ENCODE measurements at places on chromosomes 2 and 18.

GRCh38 chr2:224666951-224667553 is 49.1 kb downstream of the CCDC195 start:
- DNase-seq = no peak

DNA sequence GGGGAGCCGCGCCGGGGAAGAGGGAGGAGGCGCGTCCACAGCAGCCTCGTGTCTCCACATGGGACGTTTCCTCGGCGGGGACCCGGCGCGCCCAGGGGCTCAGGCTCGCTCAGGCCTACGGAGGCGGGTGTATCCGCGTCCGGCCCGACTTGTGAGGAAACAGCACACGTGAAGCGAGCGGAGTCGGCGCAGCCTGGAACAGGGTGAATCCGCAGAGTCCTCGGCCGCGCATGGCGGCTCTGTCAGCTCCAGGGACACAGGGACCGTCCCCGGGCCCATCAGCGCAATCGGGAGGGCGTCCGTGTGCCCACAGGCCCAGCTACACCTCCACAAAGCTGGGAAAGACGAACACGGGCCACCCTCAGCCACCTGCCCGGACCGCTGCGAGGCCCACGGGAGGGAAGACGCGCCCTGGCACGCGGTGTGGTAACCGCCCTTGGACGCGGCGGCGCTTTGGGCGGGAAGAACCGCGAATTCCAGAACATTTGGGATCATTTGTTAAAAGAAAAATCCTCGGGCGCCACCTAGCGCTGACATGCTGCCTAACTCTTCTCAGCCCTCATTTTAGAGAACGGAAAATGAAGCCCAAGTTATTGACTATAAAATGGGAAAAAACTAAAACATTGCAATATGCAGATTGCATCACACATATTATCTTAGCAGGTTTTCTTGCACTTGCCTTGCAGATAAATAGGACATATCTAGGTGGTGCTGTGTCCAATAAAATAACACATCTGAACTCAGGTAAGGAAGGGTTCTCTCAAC is 40.4 kb downstream of the TMEM18 start:
- DNase-seq = peak; percentile 73

- no peak for DNase-seq
Observed at GRCh38 chr2:230913406-230914143, 11.5 kb downstream of the GPR55 start.

DNA sequence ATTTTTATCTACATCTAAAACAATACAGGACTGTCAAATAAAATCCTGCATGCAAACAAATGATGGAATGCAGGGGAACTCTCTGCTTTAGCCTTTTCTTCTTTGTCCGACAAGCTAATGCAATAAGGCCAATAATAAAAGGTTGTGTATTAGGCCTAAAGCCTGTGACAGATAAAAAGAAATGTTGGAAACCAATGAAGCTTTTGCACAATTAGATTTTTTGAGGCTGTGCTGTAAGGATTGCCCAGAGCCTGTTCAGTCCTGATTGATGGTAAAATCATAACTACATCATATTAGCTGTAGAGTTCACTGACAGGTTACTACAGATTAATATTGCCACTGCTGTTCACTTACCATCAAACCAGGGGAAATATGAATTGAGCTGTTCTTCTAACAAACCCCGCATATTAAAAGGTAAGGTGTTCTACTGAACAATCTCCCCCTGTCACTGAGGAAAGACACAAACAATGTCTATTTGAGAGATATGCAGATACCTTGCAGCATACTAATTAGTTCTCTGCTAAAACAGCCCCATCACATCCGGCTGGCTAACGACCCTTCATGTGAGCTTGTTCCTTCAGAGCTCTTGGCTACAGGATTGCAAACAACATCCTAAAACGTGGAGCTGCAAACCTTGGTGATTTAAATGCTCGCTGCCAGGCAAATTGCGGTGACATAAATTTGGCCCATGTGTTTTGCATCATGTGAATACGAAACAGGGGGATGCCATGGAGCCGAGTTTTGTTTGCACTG is 305.4 kb downstream of the MTX2 start:
- no peak for DNase-seq

Data from fibroblast of skin of right biceps (primary cell).